ENCODE measurements at places on chromosomes 3 and 15. TPM values are rescaled to one million over a fixed set of nuclear protein-coding genes. Genes with fewer than 3 reads are reported as not detected.

The GOLGA8R gene
- total RNA-seq: 0.07 TPM

- H3K4me1 ChIP-seq: no peaks in the 10 kb centered on the region
- no peak overlapping the region for H3K4me3 ChIP-seq
- no peak overlapping the region for H3K27ac ChIP-seq
These were observed 29.5 kb downstream of the PLSCR5 start for GRCh38 chr3:146575636-146576035.

DNA sequence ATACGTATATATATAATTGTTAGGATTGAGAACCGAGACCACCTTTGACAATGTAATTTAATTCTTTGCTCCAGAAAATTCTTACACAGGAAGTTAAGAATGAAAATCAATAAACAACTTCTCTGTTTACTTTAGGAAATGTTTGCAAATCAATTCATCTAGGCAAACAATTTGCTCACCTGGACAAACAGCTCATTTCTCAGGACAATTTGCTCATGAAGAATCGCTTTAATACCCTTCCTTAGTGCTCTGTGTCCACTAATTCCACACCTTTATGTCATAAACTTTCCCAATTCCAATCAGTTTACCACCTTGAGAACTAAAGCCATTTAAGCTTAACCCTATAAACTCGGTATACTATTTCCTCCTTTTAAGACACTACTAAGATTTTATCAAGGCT is 292.2 kb downstream of the BCHE start:
- no peak overlapping the region for H3K27ac ChIP-seq
- no peak overlapping the region for H3K4me3 ChIP-seq
- H3K4me1 ChIP-seq: peaks cover 6% of the 10 kb centered on the region
- peak; percentile 28 for DNase-seq
- no peaks in the 10 kb centered on the region for H3K27me3 ChIP-seq

The MTHFS gene
- 53.1 TPM for total RNA-seq

GRCh38 chr15:62430056-62430455 is 265.0 kb upstream of the C2CD4B start:
- peaks cover 9% of the 10 kb centered on the region for H3K4me1 ChIP-seq
- no peaks in the 10 kb centered on the region for H3K36me3 ChIP-seq

GRCh38 chr15:77311618-77312398 is 108.1 kb downstream of the PEAK1 start:
- H3K27ac ChIP-seq: no peak overlapping the region
- no peak overlapping the region for H3K4me3 ChIP-seq
- DNase-seq: peak; percentile 52
- H3K27me3 ChIP-seq: no peaks in the 10 kb centered on the region
- peaks cover 10% of the 10 kb centered on the region for H3K4me1 ChIP-seq

DNA sequence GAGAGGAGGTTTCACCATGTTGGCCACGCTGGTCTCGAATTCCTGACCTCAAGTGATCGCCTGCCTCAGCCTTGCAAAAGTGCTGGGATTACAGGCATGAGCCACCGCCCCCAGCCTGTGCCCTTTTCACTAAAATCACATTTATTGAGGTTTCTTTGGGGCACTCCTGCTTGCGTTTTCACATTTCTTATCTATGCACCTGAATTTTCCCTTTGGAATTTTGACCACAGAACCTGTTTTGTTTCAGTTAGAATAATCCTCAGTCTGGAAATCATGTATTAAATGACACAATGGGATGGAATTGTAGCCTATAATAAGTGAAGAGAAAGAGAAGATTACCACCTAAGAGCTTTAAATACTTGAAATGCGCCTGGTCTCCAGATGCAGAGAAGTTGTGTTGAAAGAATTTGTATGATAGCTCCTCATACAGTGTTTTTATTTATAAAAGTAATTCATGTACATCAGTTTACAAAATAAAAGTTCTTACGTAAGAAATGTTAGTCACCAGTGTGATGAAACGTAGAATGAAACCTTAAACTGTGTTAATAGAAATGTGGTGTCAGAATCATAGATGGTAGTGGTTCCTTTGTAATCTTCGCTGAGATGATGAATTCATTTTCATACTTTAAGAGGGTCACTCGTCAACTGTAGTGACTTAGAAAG is 107.0 kb downstream of the TCF12 start:
- peaks cover 12% of the 10 kb centered on the region for H3K4me1 ChIP-seq
- H3K36me3 ChIP-seq: no peaks in the 10 kb centered on the region
- no peak overlapping the region for H3K27ac ChIP-seq
- DNase-seq: peak; percentile 33

The BRK1 gene
- 110 TPM for total RNA-seq

The PLSCR2 gene
- not detected for total RNA-seq

DNA sequence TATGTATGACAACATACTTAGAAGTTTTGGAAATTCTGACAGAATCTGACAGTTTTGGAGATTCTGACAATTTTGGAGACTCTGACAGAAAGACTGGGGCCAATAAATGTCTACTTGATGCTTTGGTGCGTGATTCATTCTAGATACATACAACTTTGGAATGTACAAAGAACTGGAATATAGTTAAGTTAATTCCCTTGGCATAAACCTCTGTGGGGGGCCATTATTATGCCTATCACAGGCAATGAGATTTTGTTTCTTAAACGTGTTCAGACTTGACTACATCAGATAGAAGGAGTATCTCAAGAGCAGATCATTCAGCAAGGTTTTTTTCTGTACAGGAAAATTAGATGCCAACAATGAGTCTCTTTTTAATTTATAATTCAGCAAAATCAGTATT is 617.6 kb upstream of the ZNF717 start:
- no peak for DNase-seq
- H3K4me3 ChIP-seq: no peak overlapping the region
- peaks cover 4% of the 10 kb centered on the region for H3K4me1 ChIP-seq
- H3K27ac ChIP-seq: no peak overlapping the region
- H3K36me3 ChIP-seq: no peaks in the 10 kb centered on the region

GRCh38 chr3:79597709-79598108 is 170.1 kb downstream of the ROBO1 start:
- no peak for DNase-seq
- H3K4me1 ChIP-seq: no peaks in the 10 kb centered on the region
- no peak overlapping the region for H3K4me3 ChIP-seq

- no peak overlapping the region for H3K27ac ChIP-seq
- no peak overlapping the region for H3K4me3 ChIP-seq
- no peaks in the 10 kb centered on the region for H3K36me3 ChIP-seq
- no peak for DNase-seq
- no peaks in the 10 kb centered on the region for H3K27me3 ChIP-seq
- H3K4me1 ChIP-seq: peaks cover 9% of the 10 kb centered on the region
These were observed 20.4 kb downstream of the MAGI1 start for GRCh38 chr3:66018057-66019033.

Data from PC-3 (cell line).